CD4-positive, alpha-beta T cell treated with Interleukin-6 for 4 hours (primary cell): ENCODE measurements at places on chromosomes 2 and 18.

DNA sequence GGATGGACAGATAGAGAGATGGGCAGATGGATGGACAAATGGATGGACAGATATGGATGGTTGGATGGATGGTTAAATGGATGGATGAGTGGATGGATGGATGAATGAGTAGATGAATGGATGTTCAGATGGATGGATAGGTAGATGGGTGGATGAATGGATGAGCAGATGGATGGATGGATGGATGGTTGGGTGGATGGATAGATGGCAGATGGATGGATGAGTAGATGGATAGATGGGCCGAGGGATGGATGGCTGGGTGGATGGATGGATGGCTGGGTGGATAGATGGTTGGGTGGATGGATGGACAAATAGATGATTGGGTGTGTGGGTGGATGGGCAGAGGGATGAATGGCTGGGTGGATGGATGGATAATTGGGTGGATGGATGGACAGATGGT is 98.9 kb upstream of the OTOS start:
- no peak for DNase-seq

DNA sequence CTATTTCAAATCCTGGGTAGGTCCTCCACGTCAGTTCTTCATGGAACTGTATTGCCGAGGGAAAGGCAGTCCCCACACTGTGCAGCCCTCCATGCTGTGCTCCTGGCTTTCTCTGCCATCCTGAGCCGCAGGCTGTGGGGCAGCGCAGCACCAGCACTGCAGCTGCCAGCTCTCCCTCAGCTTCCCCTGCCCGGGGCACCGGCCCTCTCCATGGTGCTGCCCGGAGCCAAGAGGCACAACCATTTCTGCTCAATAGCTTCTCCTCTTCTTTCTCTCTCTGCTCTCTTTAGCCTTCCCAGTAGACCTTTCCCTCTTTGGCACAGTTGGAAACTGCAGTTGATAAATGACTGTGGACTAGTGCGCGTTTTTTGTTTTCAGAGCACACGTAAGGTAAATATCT is 12.1 kb downstream of the ANKRD23 start:
- no peak for DNase-seq

GRCh38 chr2:137117385-137117784 is 352.0 kb downstream of the THSD7B start:
- no peak for DNase-seq

- no peak for DNase-seq
Measured at GRCh38 chr2:768451-768850, 91.2 kb upstream of the TMEM18 start.

GRCh38 chr2:5076599-5076998 is 615.6 kb upstream of the SOX11 start:
- no peak for DNase-seq

- no peak for DNase-seq
Measured at GRCh38 chr2:124524155-124524915, 499.2 kb downstream of the CNTNAP5 start.

- no peak for DNase-seq
Measured at GRCh38 chr2:217517402-217517801, 485.4 kb downstream of the TNS1 start.

DNA sequence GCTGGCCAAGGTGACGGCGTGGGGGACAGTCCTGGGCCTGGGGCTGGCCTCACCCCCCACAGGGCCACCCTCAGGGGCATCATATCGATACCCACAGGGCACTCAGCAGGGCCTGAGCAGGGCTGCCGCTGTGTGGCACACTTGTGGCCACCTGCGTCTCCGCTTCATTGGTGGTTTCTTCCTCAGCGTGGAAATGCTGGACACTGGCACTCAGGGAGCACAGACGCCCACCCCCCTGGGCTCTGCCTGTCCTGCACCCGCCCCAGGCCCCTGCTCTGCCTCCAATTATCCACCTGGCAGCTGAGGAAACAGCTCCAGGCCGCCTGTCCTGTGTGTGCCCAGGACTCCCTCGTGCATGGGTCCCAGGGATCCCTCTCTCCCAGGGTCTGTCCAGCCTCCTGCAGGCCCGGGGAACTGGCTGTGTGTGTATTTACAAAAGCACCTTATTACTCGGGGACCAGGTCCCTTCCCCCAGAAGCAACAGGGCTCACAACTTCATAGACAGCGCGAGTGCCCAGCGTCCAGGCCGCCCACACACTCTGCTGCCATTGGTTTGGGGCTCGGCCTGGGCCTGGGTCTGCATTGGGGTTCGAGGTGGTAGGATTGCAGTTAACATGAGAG is 13.1 kb downstream of the CROCC2 start:
- no peak for DNase-seq

GRCh38 chr18:51323961-51324360 is 126.5 kb upstream of the MEX3C start:
- no peak for DNase-seq

DNA sequence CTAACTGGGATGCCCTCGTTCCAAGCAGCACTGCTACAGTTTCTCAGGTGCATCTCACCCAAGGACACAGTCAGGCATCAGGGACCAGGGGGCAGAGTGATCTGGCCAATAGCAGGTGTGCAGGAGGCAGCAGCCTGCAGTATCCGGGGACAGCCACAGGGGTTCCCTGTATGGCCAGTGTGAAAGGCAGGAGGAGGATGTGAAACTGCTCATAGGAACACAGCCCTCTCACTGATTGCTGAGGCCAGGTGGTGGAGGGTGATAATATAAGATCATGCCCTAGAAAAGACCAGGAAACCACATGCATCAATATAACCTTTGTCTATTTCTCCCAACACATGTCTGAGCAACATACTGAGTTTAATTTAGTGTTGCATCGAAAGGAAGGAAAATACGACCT is 112.7 kb upstream of the TACR1 start:
- no peak for DNase-seq

DNA sequence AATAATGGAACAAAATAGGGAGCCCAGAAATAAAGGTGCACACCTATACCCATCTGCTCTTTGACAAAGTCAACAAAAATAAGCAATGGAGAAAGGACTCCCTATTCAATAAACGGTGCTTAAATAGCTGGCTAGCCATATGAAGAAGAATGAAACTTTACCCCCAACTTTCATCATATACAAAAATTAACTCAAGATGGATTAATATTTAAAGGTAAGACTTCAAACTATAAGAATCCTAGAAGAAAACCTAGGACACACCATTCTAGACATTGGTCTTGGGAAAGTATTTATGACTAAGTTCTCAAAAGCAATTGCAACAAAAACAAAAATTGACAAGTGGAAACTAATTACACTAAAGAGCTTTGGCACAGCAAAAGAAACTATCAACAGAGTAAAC is 139.1 kb downstream of the DNAH7 start:
- DNase-seq, result no peak

- DNase-seq, result no peak
Measured at GRCh38 chr2:8571792-8572499, 109.9 kb upstream of the ID2 start.

- no peak for DNase-seq
Measured at GRCh38 chr2:9378433-9379390, 44.6 kb downstream of the ITGB1BP1 start.

DNA sequence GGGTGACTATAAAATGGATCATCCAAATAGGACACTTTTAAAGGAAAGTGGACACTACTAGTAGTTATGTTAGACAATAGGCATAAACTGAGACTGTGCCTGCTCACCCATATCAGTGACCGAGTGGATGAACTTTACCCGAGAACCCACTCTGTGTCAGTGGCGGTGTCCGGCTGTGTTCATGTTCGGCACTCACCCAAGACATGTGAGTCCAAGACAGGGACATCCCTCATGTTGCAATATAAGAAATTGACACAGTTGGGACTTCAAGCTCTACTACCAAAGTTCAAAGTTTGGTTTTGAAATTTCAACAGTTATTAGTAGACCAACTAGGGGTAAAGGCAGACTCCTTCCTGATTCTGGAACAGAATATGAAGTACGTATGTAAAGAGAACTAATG is 326.3 kb upstream of the TNP1 start:
- no peak for DNase-seq

- DNase-seq, result no peak
Measured at GRCh38 chr18:13524054-13524453, 202.3 kb downstream of the FAM210A start.

DNA sequence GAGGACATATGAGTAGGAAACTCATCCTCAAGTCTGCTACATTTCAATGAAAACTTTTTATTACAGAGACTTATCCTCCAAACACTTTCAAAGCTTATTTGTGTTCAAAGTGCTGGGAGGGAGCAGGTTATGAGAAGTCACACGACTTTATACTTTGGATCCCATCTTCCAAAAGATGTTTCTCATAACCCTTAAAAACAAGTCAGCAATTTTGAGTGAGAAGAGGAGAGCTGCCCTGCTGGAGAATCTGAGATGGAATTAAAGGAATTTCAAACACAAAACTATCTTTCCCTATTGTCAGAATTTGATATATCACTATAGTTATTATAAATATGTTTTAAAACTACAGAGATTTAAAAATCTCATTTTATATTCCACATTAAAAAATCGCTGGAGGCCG is 45.8 kb downstream of the ROCK2 start:
- no peak for DNase-seq

DNA sequence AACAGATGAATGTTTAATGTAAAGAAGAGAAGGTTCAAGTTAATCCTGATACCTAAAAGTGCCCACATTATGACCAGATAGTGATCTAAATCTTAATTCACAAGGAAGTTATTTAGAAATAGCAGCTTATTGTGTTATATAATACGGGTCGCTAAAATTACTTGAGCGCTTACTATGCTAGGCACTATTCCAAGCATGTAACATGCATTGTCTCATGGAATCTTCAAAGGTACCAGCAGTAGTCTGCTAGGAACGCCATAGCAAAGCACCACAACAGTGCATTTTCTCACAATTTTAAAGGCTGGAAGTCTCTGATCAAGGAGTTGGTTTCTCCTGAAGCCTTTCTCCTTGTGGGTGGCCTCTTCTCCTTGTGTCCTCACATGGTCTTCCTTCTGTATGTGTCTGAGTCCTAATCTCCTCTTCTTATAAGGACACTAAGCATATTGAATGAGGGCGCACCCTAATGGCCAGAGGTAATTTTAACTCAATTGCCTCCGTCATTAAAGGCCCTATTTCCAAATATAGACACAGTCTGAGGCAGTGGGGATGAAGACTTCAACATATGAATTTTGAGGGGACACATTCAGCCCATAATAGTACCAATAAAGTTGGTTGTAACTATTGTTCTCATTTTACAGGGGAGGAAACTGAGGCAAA is 118.4 kb downstream of the LRRC30 start:
- no peak for DNase-seq

DNA sequence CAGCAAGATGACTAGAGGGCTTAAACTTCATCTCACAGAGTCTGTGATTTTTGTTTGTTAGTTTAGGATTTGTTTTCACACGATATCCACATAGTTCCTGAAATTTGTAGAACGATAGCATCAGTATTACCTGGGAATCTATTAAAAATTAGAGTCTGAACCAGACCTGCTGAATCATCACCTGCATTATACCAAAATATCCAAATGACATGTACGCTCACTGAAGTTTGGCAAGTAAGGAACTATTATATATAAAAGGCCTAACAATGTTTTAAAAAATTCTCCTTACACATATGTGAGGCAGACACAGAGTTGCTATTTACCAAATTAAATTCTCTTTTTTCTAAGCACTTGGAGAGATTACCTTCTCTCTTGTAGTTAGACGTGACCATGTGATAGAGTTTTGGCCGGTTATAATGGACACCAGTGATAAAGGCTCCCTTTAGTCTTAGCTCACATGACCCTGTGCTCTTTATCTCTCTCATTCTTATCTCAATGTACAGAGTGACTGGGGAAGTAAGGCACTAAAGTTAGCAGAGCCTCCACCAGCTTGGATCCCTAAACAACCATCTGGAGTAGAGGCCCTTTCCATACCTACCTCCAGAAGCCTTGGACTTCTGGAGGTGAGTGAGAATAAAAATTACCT is 363.1 kb downstream of the DSC3 start:
- no peak for DNase-seq

DNA sequence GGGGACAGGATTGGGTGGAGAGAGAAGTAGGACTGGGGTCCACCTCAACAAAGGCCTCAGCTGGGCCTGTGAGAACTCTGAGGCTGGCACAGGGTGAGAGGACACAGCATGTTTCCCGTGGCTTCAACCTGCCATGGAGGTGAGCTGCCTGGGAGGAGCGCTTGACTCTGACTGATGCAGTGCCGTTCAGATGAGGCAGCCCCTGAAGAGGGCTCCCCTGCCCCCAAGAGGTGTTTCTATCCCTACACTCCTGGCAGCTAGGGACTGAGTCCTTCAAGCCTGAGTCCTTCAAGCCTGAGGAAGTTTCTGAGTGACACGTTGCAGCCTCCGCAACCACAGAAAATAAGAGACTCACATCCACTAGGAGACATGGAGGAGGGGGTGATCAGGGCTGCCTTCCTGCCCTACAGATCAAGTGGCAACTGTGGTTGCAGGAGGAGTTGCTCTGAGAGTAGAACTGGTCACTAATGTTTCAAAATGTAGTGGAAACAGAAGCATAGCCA is 49.6 kb upstream of the TMEM177 start:
- no peak for DNase-seq

- DNase-seq, result no peak
Measured at GRCh38 chr2:9538000-9538507, 17.6 kb downstream of the ADAM17 start.

GRCh38 chr2:235546151-235546435 is 52.2 kb downstream of the AGAP1 start:
- DNase-seq, result no peak

GRCh38 chr2:105576440-105577241 is 168.1 kb upstream of the NCK2 start:
- DNase-seq, result no peak

DNA sequence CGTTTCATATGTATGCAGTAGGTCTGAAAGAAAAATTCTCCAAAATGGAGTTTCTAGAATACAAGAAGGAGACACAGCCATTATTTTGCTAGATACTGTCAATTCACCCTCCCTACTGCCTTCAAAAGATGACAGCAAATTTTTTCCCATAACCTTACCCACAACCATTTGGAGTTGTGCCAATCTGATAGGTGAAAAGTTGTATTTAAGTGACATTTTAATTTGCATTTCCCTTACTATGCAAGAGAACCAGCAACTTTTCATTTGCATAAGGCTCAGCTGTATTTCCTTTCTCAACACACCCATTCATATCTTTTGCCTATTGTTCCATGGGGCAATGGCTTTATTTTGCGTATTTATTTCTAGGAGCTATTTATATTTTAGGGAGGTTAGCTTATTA is 31.4 kb upstream of the IL18RAP start:
- peak; percentile 22 for DNase-seq

DNA sequence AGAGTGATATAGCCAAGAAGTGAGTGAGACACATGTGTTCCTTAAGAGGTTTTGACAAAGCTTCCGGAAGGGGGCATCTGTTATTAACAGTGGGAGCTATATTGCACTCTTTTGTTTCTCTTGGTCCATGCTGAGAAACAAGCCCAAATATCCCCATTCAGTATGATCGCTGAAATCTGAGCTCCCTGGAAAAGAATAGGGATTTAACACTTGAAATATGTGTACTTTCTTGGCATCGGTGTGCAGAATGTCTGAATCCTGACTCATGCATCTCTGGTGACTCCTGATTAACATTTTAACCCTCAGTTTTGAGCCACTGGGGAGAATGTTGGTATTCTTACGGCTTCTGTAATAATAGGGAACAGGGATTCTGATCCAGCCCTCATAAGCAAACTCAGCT is 448.1 kb downstream of the TSN start:
- DNase-seq, result no peak
